ENCODE measurements at places on chromosomes 2 and 18. TPM values are rescaled to one million over a fixed set of nuclear protein-coding genes. Genes with fewer than 3 reads are reported as not detected.

HOXD13 gene
- total RNA-seq: not detected

L3MBTL4 gene
- 36.9 TPM for total RNA-seq

DNA sequence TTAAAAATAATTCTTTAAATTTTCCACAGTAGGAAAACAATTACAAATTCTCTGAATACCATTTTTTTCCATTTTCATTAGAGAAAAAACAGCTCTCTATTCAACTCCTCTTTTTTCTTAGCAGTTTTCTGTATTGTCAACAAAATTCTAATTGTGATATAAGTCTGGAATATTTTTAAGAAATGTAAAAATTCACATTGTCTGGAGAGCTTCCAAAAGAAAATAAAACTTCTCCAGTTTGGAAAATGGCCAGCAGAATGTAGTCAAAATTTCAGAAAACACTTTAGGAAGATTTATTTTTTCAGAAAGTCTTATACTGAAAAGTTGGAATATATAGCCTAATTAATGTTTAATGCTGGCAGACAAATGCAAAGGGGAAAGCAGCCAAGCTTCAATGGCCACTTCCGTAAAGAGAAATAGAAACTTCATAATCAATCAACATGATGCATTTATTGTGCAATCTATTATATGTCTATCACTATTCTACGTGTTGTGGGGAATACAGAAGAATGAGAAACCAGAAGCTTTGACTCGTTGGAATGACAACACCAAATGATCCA lies 733.2 kb upstream of the PKDCC start:
- DNase-seq: no peak

GRCh38 chr2:215677481-215677880 lies 241.6 kb upstream of the FN1 start:
- no peak for DNase-seq

GRCh38 chr2:27209621-27210401 lies 2.0 kb upstream of the ATRAID start:
- DNase-seq: no peak

- DNase-seq: no peak
Measured at GRCh38 chr2:64371727-64372126, 82.2 kb upstream of the LGALSL start.

Data from right cardiac atrium (tissue), 5 donors.